ENCODE measurements at places on chromosomes 5 and 9. TPM values are rescaled to one million over a fixed set of nuclear protein-coding genes. Genes with fewer than 3 reads are reported as not detected.

Gene SLCO6A1
- not detected for total RNA-seq

Gene TAL2
- total RNA-seq, result not detected

Gene TMEM171
- total RNA-seq, result not detected

Gene PPP3R2
- not detected for total RNA-seq

Gene GHR
- total RNA-seq, result 14.7 TPM

Gene SARDH
- 0.41 TPM for total RNA-seq

Gene ACTBL2
- total RNA-seq, result not detected

Gene AHRR
- total RNA-seq, result 2.1 TPM
